ENCODE measurements at places on chromosomes 13 and 19. TPM values are rescaled to one million over a fixed set of nuclear protein-coding genes. Genes with fewer than 3 reads are reported as not detected.

The IGFLR1 gene
- total RNA-seq: 1.1 TPM

DNA sequence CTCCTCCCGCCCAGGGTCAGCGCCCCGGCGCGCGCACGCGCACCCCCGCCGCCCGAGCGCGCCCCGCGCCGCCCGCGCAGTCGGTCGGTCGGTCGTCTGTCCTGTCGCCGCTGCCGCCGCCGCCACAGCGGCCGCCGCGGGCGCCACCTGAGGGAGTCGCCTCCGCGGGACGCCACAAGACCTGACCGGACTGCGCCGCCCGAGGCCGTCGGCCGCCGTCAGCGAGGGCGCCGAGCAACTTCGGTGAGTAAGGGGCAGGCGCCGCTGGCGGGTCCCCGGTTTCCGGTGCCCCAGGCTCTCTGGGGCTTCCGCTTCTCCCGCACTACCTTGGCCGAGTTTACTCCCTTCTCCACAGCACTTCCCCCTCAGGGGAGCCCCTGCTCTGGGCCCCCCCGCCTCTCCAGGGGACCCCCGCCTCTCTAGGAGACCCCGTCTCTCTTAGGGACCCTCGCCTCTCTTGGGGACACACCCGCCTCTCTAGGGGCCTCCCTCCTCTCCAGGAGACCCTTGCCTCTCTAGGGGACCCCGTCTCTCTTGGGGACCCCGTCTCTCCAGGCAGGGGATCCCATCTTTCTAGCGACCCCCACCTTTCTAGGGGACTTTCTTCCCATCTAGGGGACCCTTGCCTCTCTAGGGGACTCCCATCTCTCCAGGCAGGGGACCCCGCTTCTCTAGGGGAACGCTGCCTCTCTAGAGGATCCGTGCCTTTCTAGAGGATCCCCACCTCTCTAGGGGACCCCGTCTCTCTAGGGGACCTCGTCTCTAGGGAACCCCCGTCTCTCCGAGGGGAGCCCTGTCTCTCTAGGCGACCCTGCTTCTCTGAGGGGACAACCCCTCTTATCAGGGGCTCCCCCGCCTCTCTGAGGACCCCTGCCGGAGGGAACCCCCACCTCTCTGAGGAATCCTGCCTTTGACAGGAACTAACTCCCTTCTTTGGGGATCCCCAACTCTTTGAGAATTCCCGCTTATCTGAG, 19.3 kb upstream of the GATAD2A start:
- DNase-seq: peak; percentile 34

GRCh38 chr19:5563935-5564612, 3.7 kb downstream of the TINCR start:
- no peak for DNase-seq

DNA sequence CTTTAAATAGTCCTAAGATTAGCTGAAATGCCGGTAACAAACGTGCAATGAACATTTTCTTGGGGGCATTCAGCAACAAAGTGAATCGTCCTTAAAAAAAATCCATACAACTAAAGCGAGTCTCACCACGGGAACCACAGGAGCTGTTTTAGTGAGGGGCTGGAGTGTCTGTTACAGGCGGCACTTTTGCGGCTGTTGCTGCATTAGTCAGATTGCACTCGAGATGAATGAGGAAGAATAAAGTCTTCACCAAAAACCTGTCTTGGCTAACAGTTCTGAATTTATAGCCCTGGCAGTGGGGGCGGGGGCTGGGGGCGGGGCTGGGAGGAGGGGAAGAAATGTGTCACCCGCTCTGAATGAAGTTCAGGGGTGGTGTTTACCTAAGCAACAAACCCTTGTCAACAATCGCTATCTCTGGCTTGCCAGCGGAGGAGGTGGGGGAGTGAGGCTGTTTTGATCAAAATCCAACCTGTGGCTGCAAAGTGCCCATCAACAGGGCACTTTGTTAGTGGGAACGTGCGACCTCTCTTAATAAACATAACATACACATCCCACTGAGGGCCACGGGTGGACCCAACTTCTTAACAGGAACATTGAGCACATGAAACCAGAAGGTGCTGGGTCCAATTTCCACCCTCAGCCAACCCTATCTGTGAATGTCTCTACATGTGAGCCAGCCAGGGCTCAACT, 44.5 kb downstream of the RFX2 start:
- peak; percentile 65 for DNase-seq

GRCh38 chr13:20582026-20582425, 15.1 kb downstream of the IFT88 start:
- DNase-seq: no peak

- DNase-seq: no peak
Measured at GRCh38 chr19:1747285-1748114, 5.8 kb upstream of the ONECUT3 start.

DNA sequence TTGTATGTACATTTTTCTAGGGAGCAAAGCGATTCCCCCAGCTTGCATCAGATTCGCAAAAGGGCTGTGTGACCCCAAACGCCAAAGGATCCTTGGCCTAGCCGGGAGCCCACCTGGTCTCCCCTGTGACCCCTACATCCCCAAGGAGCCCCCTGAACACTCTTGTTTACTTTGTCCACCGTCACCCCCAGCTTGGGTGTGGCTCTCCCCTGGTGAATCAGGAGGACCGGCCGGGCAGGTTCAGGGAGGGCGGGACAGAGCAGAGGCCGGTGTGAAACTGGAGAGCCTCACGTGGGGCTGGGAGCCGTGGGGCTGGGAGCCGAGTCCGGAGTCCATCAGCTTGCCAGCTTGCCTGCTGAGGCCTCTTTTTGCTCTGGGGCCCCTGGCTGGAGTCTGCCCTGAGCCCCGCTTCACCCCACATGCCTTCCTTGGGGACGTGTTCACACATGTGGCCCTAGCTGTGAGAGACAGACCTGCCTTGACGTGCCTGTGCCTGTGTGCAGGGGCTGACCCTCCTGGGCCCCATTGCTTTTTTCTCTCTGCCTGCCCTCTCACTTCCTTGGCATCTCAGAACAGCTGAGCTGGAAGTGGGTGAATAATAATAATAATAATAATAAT, 2.0 kb downstream of the ITPKC start:
- peak; percentile 52 for DNase-seq
